ENCODE measurements at places on chromosomes 6 and 20.

DNA sequence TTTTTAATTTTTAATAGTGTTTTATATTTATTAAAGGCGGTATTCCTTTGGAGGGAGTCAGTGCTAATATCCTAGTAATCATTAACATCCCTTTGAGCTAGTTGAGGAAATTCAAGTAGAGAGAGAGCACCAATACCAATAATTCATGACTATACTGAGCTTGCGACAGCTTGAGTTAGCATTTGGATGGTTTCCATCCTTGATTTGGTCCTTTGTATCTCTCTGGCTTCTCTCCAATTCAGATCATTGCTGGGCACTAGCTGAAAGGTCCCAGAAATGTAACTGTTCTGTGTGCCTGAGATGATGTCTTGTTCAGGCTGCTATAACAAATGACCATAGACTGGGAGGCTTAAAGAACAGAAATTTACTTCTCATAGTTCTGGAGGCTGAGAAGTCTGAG, 77.0 kb downstream of the RNF144B start:
- DNase-seq, result peak; percentile 48

- DNase-seq, result no peak
Measured at GRCh38 chr6:123632641-123633040, 4.1 kb downstream of the TRDN start.

DNA sequence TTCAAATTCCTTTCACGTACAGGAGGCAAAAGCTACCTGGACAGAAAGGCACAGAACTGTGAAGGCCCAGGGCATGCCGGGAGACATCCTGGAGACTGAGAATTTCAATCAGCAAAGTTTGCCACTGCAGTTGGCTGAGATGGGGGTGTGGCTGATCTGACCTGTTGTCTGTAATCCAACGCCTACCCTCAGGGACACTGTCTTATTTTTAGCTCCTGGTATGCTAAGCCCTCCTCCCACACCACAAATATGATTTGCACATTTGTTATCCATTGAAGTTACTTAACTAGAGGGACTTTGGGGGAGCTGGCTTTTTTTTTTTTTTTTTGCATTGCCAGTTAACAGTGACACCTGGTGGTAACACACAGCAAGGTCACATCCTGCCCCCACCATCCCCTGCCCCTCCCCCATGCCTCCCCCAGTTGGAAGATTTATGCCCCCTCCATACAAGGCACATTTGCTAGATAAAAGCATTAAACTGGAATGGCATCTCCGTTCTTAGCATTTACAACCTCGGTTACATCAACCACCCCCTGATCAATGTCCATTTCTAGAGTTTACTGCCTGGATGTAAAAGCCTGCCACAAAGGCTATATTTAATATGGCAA, 40.4 kb downstream of the TTI1 start:
- no peak for DNase-seq

GRCh38 chr6:138719744-138720143, 53.8 kb upstream of the CCDC28A start:
- no peak for DNase-seq

DNA sequence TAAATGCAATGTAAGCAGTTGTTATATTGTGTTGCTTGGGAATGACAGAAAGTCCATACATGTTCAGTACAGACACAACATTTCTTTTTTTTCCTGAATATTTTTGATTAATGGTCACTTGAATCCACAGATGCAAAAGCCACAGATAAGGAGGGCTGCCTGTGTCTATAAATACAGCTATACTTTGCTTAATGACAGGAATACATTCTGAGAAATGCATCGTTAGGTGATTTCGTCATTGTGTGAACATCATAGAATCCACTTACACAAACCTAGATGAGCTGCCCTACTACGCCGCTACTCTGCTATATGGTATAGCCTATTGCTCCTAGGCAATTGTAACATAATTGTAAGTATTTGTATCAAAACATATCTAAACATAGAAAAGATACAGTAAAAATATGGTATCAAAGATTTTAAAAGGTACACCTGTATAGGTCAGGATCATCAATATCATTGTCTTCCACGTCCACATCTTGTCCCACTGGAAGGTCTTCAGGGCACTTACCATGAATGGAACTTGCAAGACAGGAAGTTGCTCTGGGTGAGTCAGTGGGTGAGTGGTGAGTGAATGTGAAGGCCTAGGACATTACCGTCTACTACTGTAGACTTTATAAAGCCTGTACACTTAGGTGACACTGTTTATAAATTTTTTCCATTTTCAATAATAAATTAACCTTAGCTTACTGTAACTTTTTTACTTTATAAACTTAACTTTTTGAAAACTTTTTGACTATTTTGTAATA, 27.9 kb upstream of the POPDC3 start:
- DNase-seq, result no peak

DNA sequence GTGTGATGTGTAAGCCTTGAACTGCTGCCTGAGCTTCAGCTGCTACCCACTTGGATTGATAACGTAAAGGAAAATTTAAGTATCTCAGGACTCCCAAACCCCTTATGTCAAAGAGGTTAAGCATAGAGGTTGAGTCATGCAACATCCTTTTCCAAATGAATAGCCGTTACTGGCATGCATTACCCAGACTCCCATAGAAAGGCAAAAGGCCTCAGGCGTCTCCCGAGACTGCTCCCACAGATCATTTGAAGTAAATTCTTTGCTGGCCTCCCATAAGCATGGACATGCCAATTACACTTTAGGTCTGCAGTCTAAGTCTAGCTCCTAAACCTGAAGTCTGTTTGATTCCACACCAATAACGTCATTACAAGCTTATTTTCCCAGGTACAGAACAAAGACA, 14.7 kb downstream of the IPCEF1 start:
- no peak for DNase-seq

GRCh38 chr6:157779705-157780604, 43.1 kb upstream of the SNX9 start:
- no peak for DNase-seq

GRCh38 chr20:64035066-64035932, 683 bp upstream of the C20orf204 start:
- no peak for DNase-seq

- no peak for DNase-seq
Measured at GRCh38 chr6:87747646-87748045, 45.6 kb upstream of the AKIRIN2 start.

- DNase-seq, result no peak
Measured at GRCh38 chr6:119848696-119849095, 499.1 kb upstream of the MAN1A1 start.

- DNase-seq, result no peak
Measured at GRCh38 chr6:112176175-112176574, 78.2 kb downstream of the LAMA4 start.

GRCh38 chr6:31116661-31117385, 2.2 kb downstream of the PSORS1C1 start:
- DNase-seq, result no peak

GRCh38 chr6:169253337-169254238, at the start of gene THBS2:
Gene THBS2 (minus strand): TSS chr6:169253846. CDS start chr6:169250784, 3,062 bp downstream.
- no peak for DNase-seq

DNA sequence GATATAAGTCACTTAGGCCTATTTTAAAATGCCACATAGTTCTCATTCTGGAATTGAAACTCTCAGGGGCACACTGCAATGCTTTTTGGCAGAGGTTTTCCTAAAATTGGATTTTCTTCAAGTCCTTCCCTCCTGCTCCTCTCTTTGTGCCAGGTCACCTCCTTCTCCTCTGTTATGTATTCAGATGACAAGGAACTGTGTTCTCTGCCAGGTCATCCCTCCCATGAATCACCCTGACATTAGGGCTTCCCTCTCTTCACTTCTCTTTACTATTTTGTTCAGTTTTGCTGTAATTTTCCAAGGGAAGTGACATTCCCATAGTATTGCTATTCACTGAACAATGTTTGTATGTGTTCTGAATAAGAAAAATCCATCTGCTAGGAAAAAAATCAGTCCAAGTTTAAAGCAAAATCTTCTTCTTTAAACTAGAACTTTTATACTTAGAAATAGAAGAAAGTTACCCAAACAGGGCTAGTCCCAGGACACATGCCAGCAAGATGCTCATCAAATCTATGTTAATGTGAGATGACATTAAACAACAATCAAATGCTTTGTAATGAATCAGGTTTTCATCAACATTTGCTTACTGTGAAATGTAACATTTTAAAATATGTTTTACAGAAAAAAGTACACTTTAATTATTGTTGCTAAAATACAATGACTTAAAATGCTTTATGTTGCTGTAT, 461.1 kb downstream of the MMUT start:
- no peak for DNase-seq

DNA sequence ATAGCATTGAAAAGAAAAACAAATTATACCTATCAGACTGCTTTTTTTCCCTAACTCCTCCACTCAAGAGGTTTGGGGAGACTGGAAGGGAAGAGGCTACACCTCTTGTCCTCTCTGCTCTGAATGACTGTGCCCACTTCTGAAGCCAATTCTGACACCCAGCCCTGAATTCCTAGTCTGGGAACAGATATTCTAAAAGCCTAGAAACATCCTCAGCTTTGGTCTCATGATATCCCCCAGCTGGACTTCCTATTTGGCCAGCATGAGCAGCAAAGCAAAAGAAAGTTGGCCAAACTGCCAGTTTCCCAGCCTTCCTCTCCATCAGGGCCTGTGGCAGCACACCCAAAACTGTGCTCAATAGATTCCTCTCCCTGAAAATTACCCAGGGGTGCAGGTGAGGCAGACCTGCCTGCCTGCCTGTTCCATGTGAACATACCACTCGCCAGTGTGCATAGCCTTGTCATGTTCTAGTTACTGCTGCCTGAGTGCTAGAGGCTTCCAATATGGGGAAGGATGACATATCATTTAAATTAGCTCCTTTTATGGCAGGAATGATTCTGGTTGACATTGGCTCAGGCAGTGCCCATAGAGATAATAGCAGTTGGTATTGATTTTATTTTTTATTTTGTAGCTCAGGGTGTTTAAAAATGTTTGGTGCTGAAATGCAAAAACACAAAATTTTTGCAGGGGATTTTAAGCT, 152.1 kb upstream of the RIN2 start:
- no peak for DNase-seq

GRCh38 chr20:24896984-24897383, 52.1 kb upstream of the CST7 start:
- no peak for DNase-seq

DNA sequence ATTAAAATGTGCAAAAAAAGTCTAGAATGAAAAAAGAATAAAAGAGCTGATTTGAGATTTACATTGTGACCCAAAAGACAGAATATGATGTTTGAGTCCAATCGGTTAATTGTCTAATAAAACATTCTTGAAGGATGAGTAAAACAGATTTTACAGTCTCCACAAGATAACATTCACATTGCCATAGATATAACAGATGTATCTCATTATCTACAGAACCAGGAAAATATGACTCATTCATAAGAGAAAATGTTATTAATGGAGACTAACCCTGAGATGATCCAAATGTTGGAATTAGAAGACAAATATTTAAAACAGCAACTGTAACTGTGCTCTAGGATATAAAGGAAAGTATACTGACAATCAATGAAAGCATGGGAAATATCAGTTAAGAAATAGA, 141.7 kb downstream of the RFX6 start:
- no peak for DNase-seq

- DNase-seq, result no peak
Measured at GRCh38 chr20:3405696-3406358, 1.6 kb downstream of the DNAAF9 start.

- peak; percentile 73 for DNase-seq
Measured at GRCh38 chr6:3139090-3139903, 18.0 kb downstream of the TUBB2A start.

DNA sequence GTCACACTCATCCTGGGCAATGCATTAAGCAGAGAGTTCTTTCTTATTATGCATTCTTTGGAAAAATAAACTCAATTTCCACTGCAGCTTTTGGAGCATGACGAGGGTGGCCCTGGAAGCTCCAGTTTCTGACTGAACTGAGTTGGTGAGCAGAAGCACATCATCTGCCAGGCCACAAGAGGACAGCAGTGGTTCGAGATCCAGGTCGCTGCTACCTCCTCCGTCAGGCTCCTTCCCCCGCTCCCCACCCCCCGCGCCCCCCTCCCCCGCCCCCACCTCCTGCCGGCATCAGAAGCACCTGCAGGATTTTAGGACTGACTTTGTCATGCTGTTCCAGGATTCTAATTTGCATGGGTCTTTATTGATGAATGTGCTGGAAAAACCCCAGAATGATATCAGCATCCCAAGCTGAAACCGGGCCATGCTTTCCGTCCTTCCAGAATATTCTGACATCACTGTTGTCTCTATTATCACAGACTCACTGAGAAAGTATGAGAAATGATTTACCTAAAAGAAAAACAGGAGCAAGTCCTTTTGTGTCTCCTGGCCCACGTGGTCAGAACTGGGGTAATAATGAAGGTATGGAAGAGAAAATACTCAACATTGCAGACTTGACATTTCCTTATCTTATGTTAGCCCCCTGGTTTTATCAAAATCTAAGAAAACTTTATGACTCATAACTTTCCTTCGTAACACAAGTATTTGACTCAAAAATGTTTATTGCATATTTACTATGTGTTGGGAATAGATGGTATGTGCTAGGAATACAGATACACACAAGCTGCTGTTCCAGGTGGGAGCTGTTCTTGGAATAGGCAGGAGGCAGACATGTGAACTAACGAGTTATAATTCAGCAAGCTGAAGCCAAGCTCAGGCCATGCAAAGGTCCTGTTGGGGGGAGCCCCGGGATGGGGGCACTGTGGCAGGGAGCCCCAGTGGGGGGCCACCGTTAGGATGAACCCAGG, 220.2 kb upstream of the EXOC2 start:
- DNase-seq, result no peak

DNA sequence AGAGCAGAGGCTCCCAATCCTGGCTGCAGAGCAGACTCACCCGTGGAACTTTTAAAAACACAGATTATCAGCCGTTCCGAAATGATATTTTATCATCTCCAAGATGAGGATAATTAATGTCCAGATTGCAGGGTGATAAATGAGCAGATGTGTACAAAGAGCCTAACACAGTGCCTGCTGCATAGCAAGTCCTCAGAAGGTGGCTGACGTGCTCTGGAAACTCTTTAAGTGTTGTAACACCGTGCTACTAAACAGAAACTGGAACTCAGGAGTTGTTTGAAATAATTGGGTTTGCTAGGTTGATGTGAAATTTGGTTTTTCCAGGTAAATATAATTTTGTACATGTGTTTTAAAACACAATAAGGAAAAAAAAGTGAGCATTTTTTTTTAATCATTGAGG, 118.0 kb downstream of the ARMC2 start:
- no peak for DNase-seq

DNA sequence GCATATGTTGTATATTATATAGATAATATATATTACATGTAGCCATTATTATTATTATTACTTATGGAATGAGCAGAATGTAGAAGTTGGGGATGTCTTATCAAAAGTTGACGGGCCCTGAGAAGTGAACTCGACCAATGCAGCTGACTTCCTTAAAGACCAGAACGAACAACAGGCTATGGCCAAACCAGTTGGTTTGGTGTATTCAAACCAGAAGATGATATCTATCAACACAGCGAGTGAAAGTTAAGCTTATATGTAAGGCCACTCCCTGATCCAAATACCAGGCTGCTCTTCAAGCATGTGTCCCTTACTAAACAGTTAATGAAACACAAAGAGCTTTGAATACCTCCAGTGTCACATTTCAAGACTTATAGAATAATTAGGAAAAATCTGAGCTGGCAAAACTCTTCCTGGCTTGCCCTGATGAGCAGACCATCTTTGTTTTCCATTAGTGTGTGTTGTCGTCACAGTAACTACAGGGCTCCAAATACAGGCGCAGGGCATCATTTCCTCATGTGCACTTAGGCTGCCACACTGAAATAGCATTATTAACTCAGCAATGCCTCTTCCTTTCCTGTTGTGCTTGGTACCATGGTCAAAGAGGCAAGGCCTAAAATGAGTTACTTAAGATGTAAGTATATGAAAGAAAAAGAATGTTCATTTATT, 6.6 kb downstream of the FILIP1 start:
- DNase-seq, result no peak

- DNase-seq, result no peak
Measured at GRCh38 chr6:116485559-116486184, 24.5 kb downstream of the CALHM6 start.

- no peak for DNase-seq
Measured at GRCh38 chr20:17417225-17417624, 114.0 kb downstream of the BFSP1 start.

Data from NCI-H2081 treated with DMSO at 0.1 percent for 48 hours (cell line).